ENCODE measurements at places on chromosomes 3 and 15.

DNA sequence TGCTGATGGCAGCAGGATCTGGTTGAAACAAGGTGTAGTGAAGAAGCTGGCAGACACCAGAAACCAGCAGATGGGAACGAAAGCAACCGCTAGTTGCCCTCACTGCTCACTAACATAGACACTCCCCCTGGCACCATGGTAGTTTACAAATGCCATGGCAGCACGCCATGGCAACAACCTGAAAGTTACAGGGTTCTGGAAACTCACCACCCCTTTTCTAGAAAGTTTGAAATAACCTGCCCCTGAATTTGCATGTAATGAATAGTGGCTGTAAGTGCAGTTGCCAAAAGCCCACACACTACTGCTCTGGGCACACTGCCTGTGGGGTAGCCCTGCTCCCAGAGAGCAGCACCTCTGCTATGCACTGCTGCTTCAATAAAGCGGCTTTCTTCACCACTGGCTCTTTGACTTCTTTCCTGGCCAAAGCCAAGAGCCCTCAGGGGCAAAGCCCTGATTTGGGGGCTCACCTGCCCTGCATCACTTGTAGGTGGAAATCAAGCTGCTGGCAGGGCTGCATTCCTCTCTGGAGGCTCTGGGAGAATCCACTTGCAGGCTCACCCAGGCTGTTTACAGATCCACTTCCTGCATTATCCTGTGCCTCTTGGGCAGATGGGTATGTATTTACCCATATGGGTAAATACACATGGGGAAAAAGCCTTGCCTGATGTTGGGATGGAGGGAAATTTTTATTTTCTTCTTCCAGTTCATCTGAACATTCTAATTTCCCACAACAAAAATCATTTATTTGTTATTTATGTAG is 2.0 kb upstream of the GP9 start:
- DNase-seq, result no peak

- DNase-seq, result no peak
Observed at GRCh38 chr15:61196711-61197586, 32.2 kb downstream of the RORA start.

GRCh38 chr3:7574435-7574834 is 713.5 kb downstream of the GRM7 start:
- DNase-seq, result no peak

DNA sequence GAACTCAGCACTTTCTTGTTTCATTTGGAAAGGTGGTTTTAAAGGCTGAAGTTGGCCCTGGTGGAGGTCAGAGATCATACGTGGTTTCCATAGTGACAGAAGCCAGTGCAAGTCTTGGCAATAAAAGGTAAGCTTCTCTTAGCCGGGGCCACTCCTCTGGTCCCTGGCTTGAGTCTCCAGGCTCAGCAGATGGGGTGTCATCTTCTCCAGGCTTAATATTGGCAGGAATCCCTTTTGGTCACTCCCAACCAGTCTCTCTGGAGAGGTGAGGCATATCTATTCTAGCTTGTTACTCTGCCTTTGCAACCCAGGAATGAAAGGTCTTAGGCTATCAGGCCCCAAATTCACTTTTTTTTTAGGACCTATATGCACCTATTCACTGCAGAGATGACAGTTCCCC is 4.8 kb downstream of the CYP19A1 start:
- DNase-seq, result no peak

DNA sequence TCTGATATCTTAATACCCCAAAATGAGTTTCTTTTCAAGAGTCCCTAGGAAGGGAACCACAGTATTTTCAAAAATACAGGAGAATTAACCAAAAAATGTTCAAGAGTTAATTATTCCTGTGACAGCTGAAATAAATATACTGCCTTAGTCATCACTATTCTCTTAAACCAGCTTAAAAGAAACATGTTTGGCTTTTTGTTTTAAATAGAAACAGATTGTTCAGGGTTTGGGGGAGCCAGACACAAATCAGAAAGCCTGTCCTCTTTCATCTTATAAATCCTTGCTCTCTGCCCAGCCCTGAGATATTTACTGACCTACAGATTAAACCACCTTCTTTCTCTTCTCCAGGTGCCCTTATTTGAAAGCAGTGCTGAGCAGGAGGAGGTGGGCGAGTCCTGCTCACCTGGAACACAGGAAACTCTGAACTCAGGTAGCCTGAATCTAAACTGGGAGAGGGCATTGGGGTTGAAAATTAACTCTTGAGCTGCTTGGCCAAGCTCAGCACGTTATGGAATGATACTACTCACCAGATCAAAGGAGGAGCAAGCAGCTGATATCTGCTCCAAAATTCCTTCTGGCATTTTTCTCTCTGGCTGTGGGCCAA is 84.1 kb upstream of the SPRED1 start:
- DNase-seq, result no peak

GRCh38 chr3:122377975-122378374 is 5.1 kb downstream of the MIX23 start:
- DNase-seq, result no peak

DNA sequence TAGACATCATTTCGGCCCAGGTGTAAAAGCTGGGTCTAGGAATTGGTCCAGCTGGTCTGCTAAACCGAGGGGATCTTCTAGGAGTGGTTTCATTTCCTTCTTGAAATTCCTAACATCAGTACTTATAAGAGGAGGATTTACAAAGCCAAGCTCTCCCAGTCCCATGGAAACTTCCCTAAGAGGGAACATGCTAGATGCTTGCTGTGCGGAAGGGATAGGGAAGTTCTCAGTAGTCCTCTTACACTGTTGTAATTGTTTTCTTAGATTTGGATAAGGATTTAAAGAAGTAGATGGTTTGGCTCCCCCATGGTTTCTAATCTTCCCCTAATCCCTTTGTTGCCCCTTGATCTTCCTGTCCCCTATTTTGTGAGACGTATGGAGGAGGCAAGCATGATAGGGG is 89.7 kb upstream of the XCR1 start:
- DNase-seq, result no peak

- DNase-seq, result peak; percentile 29
Observed at GRCh38 chr3:78919021-78919755, 848.6 kb downstream of the ROBO1 start.

GRCh38 chr15:59313641-59314332 is 58.9 kb downstream of the MYO1E start:
- DNase-seq, result no peak

DNA sequence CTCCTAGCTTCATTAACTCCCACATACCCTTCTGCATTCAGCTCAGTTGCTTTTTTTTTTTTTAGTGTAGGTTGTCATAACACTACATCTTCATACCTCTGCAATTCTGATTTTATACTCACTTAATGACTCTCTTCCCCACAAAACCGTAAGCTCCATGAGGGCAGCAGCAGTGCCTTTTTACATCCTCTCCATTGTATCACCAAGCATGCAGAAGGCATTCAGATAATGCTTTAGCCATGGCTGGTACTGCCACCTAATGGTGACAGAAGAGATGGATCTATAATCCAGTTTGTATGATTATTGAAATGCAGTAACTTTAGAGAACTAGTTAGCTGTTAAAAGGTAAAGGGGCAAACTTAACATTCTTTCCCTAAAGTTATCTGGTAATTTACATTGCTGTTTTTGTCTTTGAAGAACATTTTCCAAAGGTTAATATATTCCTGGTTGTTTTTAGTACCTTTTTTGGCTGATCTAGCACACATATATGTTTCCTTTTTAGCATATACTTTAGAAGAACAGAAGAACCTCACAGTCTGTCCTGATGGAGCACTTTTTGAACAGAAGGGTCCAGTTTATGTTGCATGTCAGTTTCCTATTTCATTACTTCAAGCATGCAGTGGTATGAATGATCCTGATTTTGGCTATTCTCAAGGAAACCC is 36.8 kb downstream of the ATP1B3 start:
- peak; percentile 50 for DNase-seq

- DNase-seq, result no peak
Observed at GRCh38 chr3:155362808-155363689, 69.6 kb upstream of the STRIT1 start.

DNA sequence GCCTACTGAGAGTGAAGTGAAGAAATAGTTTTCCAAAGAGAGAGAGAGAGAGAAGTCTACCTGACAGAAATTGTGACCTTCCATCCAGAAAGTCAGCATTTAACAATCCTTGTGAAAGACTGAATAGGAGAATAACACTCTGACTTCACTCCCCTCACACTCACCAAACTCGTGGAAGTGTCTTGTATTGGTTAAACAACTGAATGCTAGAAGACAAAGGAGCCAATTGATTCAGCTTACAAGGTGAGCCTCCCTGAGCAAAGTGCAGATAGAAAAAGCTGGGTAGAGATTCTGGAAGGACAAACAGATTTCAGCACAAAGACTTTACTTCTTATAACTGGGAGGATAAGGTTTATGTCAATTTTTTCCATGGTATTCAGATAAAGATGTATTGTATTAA is 40.8 kb upstream of the OSTN start:
- no peak for DNase-seq

GRCh38 chr3:114436182-114436581 is 142.4 kb downstream of the TIGIT start:
- DNase-seq, result no peak

DNA sequence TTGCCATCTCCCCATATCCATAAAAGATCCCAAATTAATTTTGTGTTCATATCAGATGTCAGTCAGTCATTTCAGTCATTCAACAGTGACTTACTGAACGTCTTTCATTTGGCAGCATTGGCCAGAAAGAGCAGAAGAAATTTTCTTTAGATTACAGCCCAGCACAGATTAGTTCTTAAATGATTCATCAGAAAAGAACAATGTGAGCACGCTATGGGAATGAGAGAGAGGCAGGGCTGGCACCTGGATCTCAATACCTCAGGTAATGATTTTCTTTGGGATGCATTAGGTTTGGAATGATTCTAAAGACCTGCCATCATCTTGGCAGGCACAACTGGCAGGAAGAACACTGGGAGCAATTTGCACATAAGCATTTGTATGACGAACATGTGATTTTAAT is 41.6 kb downstream of the FBN1 start:
- no peak for DNase-seq

DNA sequence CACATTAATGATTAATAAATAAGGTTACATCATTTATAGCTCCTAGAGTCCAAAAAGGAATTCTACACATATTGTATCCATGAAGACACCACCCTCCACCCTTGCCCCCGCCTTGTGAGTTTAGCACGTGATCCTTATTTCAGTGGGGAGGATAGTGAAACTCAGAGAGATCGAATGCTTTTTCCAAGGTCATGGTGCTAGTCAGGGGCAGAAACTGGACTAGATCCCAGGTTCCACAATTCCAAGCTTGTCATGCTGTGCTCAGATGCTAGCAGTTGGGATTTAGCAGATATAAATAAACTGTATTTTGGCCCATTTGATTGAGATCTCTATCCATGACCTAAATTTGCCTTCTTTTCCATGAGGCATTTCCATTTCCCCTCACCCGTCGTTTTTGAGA is 227.4 kb upstream of the THRB start:
- no peak for DNase-seq

- no peak for DNase-seq
Observed at GRCh38 chr15:100987143-100987542, 68.0 kb downstream of the LRRK1 start.

DNA sequence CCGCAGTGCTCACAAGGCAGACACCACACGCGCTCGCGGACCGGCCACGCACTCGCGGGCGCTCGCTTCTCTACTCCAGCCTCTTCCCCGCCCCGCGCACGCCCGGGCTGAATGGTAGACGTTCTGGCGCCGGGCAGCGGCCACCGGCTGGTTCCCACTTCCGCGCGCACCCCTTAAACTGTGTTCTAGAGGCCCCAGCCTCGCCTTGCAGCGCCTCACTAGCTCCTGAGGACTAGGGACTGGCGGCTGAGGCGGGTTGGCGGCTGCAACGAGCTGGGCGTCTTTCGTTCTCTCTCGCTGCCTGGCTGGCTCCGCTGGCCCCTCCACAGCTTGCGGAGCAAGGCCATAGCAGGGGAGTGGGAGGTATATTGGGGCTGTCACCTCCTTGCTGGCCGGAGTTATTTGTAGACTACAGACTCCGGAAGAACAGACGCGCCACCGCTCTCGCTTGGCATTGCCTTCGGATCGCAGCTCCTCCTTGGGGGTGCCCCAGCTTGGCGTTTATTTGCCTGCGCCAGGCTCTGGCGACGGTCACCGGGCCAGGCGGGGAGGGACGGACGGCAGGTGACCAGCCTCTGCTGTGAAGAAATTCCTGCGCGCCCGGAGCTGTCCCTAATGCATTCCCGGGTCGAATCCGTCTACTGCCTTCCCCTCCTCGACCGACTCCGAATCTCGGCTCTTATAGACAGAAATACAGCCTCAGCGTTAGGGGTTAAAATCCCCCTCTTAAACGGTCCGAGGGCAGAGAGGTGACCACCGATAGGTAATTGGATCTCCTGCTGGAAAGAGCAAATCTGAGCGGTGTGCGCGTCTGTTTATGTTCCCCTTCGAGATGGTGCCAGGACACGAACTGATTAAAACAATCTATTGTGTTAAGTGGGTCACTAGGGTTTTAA is 1.3 kb downstream of the GREM1 start:
- DNase-seq, result peak; percentile 20

GRCh38 chr15:52567871-52568600 is 794 bp downstream of the ARPP19 start:
- no peak for DNase-seq

DNA sequence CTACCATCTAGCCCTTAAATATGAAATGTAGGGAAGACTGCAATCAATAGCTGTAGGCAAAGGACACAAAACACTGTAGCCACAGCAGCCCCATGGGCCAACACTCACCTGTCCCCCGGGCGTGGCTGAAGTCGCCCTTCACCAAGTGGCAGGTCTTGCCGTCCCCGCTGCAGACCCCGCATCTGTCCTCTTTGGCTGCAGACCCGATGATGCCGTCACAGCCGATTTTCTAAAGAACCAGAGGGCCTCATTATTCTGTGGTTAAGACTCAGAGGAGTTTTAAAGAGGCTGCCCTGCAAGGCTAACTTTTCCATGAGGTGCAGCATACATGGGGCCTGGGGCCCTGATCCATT is 245.6 kb downstream of the ADAMTS17 start:
- DNase-seq, result no peak

GRCh38 chr3:13546667-13547171 is 2.2 kb upstream of the FBLN2 start:
- peak; percentile 56 for DNase-seq

DNA sequence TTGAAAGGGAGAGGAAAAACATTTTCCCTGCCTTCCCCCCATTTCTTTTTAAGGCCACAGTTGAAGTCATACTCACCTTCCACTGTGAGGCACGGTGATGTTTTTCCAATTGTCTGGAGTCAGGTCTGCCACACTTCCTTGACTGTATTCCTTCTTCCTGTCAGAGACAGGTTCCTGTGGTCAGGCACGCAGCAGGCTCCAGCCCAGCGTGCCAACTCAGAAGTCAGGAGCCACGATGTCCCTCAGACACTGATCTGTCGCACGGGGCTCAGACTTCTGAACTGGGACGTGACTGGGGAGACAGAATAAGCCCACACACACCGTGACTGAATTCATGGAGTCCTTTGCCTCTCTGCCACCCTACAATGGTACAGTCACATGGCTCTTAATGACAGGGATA is 41.2 kb upstream of the ADAMTS9 start:
- no peak for DNase-seq

DNA sequence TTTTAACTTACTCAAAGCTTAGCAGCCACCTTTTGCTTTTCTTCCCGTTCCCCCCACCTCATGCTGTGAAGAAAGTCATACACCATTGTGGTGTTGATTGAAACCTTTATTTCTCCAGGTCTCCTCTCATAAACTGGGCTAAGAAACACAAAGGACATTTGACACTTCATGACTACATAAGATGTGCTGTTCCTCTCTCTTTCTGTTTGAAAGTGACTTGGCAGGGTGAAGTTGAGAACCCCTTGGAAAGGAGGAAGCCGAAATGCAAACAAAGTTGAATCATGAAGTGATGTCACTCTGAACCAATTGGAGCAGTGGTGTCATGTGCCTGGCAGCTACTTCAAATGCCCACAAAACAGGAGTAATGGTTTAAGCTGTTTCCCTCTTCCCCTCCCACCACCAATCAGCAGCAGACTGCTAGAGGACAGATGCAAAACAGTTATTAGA is 174.7 kb downstream of the IGF1R start:
- peak; percentile 45 for DNase-seq

Measured in HTR-8/SVneo (cell line).